ENCODE measurements at places on chromosomes 12 and 14.

- no peak for ATAC-seq
Observed at GRCh38 chr12:53643232-53643979, 17.2 kb upstream of the ATF7 start.

- ATAC-seq, result no peak
Observed at GRCh38 chr12:12663644-12664294, 32.2 kb downstream of the GPR19 start.

DNA sequence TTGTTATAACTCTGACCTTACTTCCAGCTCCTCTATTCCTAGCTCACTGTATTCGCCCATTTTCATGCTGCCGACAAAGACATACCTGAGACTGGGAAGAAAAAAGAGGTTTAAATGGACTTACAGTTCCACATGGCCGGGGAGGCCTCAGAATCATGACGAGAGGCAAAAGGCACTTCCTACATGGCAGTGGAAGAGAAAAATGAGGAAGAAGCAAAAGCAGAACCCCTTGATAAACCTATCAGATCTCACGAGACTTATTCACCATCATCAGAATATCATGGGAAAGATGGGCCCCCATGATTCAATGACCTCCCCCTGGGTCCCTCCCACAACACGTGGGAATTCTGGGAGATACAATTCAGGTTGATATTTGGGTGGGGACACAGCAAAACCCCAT lies 14.5 kb upstream of the PHC1 start:
- no peak for ATAC-seq

DNA sequence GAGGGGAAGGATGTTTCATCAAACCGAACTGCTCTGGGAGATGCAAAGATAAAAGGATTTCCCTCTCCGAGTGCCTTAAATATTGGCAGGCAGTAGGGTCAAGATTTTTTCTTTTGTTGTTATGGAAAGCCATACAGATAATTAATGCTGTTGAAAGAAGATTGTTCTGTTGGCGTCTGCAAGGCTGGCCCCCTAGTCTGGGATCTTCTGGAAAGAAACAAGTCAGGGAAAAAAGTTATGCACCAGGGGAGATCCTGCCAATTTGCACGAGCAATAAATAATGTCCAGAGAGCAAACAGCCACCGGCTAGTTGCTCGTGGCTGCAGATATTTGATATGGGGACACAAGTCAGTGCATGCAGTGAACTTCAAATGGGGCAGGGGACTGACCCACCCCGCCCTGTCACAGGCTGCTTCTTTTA lies 202.1 kb upstream of the MYL2 start:
- ATAC-seq, result no peak

DNA sequence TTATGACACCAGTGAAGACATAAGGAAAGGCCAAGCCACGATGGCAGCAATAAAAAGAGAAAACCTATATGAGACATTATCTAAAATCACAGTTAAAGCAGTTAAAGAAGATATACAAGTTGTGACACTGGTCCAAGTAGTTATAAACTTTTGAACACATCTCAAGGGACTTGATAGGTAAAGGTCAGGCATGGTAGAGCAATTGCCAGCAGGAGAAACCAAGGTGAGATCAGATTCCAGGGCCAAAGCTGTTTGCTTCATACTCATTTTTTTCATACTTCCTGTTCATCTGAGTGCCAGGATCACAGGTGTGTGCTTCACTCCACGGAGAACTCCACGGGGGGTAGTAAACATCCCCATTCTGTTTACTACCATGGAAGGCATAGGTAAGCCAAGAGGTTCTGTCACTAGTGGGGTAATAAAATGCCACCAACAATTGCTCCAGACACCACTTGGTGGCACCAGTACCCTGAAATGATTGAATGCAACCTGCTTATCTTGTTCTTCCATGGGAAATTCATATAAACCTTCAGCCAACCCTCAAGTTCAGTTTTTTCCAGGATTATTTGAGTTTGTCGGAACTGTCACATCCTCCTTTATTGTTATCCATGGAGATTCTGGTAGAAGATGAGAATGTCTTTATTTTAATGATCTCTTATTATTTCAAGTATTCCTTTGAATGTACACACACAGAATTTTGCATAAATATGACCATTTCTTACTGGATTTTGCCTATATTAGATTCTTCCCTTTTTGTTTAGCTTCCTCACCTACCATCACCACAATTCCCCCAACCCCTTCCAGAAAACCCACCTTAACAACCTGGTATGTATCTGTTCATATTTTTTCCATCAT lies 59.2 kb upstream of the TSPAN8 start:
- no peak for ATAC-seq

DNA sequence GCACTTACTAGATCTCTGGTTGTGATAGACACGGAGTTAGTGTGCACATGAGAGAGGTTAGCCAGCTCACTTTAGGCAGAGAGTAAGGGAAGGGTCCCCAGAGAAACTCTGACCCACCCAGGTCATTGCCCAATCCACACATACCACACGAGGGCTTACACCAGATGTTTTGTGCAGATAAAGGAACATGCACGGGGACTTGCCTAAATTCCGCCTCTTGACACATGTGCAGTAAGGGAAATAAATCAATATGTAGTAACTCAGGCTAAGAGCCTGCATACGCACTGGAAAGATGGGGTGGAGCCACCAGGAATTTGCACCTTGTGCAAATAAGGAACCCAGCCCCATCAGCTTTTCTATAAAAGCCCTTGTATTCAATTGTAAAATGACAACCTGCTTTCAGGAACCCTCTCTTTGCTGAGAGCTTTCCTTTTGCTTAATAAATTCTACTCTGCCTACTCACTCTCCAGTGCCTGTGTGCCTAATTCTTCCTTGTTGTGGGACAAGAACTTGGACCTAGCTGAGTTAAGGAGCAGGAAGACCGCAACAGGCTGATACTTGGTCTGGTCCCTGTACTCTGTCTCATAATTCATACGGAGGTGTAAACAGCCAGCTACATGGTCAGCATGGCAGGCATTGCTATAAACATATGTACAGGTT lies 120.2 kb downstream of the EMP1 start:
- no peak for ATAC-seq

- no peak for ATAC-seq
Observed at GRCh38 chr12:77888611-77889010, 57.9 kb downstream of the NAV3 start.

DNA sequence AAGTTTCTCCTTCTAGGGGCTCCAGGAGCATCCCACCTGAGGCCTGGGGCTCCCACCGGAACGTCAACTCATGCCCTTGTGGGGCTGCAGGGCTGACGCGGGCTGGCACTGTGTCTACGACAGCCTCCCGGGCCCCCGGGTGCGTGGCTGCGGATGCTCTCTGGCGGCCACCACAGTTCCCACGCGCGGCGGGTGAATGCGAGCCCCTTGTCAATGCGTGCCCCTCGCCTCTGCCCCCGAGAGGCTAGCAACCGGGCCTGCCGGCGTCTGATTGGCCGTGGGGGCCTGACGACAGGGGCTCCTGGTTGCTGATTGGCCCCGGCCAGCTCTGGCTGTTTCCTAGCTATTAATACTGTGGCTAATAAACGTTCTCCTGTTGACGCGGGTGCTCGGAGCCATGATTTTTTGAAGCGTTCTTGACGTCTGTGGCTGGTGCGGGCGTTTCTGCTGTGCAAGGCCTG lies 1.8 kb upstream of the MEG3 start:
- ATAC-seq, result no peak

- ATAC-seq, result no peak
Observed at GRCh38 chr14:27181333-27181732, 583.5 kb upstream of the NOVA1 start.

DNA sequence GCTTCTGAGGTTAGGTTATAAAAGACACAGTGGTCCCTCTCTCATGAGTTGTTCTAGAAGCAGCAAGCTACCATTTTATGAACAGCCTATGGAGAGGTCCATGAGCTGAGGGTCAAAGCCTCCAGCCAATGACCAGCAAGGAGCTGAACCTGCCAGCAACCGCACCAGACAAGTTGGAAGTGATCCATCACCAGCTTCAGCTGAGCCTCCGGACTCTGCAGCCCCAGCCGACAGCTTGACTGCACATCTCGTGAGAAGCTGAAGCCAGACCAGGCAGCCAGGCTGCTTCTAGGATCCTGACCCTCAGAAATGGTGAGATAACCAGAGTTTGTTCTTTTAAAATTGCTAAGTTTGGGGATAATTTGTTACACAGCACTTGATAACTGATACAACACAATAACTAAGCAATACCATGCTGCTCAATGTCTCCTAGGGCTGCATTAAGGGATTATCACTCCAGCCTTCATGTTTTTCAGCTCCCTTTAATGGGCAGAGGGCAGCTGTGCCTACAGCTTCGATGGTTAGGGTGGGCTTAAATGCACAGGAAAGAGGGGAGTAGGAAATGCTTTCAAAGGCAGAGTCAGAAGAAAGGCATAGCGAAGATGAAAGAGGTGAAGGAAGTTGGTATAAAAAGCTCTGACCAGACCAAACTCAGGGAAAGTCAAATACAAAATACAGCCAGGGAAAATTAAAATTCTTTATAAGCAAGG lies 149.5 kb downstream of the RIMBP2 start:
- no peak for ATAC-seq

- ATAC-seq, result no peak
Observed at GRCh38 chr12:125111403-125111802, 46.2 kb downstream of the AACS start.

DNA sequence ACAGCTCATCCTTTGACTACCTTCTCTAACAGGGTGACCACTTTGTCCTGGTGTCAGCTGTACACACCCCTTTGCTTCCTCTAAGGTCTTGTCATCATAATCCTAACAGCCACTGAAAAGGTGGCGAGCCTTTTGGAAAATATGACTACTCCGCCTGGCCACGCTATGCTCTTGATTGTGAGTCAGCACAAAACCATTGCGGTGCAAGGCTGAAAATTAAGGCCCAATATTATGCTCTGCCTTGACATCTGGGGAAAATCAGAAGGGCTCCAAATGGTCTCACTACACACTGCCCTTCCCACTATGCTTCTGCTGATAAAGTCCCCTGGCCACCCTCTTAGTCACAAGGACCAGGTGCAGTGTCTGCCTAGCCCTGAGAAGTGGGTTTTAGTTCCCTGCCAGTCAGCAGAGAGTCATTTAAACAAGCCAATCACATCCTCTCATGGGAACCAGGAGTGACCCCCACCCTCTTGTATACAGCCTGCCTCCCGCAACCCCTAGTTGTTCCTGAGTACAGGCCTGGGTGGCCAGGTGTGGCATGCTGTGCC lies 34.3 kb downstream of the FGD6 start:
- ATAC-seq, result peak; percentile 56

DNA sequence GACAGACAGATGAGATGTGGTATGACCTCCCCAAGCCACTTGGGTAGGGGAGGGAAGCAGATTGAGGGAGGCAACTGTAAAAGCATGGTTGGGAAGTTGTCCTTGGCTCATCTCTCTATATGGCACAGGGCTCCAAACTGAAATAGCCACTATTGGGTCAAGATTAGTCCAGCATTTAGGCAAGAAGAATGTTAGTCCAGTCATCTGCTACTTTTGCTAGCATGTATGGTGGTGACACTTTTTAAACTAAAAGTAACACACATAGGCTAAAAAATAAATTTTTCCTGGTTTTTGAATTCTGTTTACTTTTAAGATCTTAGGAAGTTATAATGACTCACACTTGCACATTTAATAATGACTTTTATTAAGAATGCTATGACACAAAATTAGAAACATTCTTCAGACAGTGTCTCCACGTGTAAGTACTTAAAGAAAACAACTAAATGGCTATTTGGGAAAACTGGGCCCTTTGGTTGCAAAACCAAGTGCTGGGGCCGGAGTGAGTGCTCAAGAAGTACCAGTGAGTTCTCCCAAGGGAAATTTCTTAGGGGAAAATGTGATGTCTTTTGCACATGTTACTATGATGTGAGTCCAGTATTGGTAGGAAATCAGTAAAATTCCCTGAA lies 179.1 kb upstream of the HIF1A start:
- ATAC-seq, result no peak

DNA sequence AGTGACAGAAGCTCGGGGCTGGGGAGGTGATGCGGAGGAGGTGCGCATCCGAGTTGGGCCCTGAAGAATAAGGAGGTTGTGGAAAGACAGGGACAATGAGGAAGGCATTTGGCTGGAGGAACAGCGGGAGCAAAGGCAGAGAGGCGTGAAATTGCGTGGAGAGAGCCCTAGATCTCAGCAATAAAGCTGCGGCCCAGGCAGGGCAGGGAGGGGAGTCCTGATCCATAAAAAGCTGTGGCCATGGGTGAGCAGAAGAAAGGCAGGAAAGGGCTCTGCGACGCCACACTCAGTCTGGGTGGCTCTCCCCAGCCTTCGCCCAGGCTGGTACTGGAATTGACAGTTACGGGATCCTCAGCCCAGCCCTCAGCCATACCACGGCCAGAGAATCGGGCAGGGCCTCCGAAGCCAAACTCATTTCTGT lies 2.2 kb downstream of the FIGNL2 start:
- no peak for ATAC-seq

DNA sequence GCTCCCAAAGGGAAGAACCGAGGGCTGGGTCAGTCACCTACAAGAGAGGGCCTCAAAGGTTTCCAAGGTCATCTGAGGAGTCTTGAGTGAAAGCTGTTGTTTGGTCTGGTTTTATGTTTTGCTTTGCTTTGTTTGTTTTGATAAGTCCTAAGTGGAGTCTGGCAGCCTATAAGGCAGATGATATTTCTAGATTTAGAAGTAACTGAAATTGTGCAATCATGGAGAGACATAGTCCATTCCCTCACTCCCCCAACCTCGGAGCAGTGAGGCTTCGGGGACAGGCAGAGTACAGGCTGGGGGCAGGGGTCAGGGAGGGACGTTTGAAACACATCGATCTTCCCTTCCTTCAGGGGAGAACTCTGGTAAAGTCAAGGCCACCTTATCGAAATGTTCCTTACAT lies 42.3 kb downstream of the TTC9 start:
- no peak for ATAC-seq

GRCh38 chr14:64775081-64775777 lies 71.0 kb downstream of the PLEKHG3 start:
- no peak for ATAC-seq

DNA sequence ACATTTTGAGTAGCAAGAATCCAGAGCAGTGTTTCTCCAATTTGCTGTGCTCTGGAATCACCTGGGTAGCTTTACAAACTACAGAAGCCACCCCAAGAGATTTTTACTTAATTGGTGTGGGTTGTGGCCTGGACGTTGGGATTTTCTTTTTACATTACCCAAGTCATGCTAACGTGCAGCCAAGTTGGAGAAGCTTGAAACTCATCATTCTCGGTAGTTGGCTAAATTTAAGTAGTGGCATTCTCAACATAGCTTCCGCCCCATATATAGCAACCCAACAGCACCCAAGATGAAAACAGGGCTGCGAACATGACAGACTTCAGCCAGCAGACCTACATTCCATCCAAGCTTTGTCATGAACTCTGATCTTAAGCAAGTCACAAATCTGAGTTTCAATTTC lies 25.0 kb downstream of the DAD1 start:
- ATAC-seq, result no peak

- ATAC-seq, result no peak
Observed at GRCh38 chr14:61168141-61168540, 113.0 kb downstream of the TMEM30B start.

DNA sequence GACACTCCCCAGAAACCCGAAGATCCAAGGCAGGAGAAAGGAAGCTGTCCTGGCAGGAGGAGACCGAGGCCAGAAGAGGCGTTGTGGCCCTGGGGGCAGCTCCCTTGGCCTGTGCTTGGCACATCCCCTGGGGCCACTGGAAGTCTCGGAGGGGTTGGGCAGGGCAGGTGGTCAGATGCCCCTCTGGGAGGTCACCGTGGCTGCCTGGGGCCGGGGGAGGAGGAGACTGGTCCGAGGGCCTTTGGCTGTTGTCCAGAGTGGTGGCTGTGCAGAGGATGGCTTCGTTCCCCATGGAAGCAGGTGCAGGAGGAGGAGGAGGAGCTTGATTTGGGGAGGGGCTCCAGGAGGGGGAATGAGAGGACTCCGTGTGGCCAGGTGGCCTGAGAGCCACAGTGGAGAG lies 3.3 kb upstream of the NUDT14 start:
- no peak for ATAC-seq
